Nasal cavity respiratory epithelium epithelial cell of viscerocranial mucosa (primary cell): ENCODE measurements at places on chromosomes 4 and X. TPM values are rescaled to one million over a fixed set of nuclear protein-coding genes. Genes with fewer than 3 reads are reported as not detected.

Gene IL2
- total RNA-seq = not detected in 2 replicates

Gene PNMA6F
- total RNA-seq = not detected in 2 replicates

Gene CFI
- total RNA-seq = 2.5 TPM in 1 of 2 replicates, not detected in the other

Gene MAMLD1
- under 0.01 and 0.71 TPM in 2 replicates for total RNA-seq

Gene DCLK2
- total RNA-seq = under 0.01 TPM in 1 of 2 replicates, not detected in the other

Gene TMSB15C
- total RNA-seq = 0.68 and 1.9 TPM in 2 replicates

Gene NHS
- total RNA-seq = 2.1 and 3.4 TPM in 2 replicates

Gene P2RY4
- total RNA-seq = 0.07 TPM in 1 of 2 replicates, not detected in the other

Gene SMPX
- not detected in 2 replicates for total RNA-seq

Gene FMR1NB
- total RNA-seq = not detected in 2 replicates

Gene ANXA10
- not detected in 2 replicates for total RNA-seq

Gene NAA11
- not detected in 2 replicates for total RNA-seq

Gene PGK1
- 160 and 470 TPM in 2 replicates for total RNA-seq

Gene P2RY10
- not detected in 2 replicates for total RNA-seq

Gene UBA6
- 108 and 168 TPM in 2 replicates for total RNA-seq

Gene GRID2
- not detected in 2 replicates for total RNA-seq
